ENCODE measurements at places on chromosomes 11 and 22.

DNA sequence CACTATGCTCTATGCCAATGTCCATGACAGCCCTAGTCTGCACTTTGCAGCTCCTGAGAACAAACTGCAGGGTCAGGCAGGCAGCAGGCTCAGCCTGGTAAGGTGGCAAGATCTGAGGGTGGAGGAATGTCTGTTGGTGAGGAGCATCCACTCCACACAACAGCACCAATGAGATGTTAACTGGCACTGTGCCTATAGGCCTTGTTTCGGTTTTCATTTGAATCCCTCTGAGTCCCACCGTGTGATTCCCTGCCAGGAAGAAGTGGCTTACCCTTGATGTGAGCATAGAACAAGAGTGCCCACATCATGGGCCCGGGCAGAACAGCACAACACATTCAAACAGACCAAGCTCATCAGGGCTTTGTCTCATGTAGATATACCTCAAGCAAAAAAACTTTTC is 44.1 kb upstream of the CHRM4 start:
- no peak for DNase-seq

DNA sequence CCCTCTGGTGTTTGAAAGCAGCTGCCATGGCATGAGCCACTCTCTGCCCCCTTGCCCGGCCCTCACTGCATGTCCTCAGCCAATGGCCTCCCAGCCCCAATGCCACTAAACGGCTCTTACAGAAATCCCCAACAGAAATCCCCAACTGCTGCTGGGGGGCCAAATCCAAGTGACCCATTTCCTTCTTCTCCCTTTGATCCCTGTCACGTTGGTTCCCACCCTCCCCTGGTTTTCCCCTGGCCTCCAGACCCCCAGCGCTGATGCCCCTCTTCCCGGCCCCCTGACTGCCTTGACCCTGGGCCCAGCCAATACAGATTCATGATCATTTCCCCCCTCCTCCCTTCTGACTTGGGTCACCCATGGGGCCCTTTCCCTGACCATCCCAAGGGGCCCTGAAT is 30.9 kb downstream of the IGLL1 start:
- no peak for DNase-seq

DNA sequence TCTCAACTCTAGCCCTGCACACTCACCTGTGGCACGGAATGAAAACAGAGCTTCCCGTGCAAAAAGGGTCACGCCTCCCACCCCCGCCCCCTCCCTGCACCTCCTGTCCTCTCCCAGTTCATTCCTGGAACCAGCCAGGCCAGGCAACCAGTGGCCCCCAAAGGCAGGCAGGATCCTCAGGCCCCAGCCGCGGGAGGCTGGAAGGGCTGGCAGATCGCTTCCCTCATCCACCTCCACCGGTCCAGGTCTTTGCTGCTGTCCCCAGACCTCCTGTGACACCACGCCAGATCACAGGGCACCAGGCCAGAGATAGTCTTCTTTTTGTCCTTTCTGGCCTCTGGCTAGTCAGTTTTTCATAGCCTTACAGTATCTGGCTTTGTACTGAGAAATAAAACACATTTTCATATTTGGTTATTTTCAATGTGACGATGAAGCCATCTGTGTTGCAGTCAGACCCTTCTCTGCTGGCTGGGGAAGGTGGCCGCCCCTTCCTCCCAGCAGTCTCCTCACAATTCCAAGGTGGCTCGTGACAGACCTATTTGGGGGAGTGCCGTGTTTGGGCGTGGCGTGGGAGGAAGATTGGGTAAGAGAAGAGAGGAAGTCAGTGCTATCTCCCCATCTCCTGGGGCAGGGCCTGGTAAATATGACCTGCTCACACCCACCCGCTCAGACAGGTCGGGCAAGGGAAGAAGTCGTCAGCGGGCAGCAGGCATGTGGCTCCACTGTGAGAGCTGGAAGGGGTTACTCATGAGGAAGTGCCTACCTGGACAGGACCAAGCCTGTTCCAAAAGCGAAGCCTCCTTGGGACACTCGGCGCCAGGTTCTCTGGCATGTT is 9.1 kb downstream of the SSH3 start:
- DNase-seq: no peak

GRCh38 chr11:77093987-77094840 is 8.4 kb upstream of the OMP start:
- DNase-seq: no peak

DNA sequence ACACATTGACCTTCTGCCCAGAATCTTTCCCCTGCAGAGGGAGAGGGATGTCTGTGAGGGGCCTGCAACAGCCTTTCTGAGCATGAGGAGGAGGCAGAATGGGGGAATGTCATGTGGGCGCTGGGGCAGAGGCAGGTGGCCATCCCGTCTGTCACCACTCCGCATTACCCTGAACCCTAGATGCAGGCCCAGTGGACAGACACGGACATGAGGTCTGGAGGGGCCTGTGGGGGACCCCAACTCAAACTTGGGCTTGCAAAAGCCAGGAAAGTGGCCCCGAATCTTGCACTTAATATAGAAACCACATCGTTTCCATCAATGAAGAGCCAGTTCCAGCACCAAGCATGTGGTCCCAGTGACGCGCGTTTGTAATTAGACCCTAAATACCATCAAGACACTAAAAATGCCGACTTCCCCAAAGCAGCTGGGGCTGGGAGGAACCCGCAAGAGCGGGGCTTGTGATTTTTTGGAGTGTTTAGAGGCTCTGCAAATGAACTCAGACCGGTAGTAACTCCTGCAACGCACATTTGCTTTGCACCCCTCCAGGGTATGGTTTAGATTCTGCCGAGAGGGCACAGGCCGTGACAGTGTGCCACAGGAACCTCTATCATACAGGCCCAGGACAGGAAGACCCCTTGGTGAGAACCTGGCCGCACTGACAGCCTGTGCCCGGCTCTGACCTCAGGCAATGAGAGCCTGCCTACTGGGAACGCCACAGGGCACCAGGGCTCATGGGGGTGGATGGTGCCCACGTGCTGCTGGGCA is 109.3 kb downstream of the CTTN start:
- no peak for DNase-seq

GRCh38 chr11:28092786-28093185 is 15.2 kb downstream of the KIF18A start:
- DNase-seq: no peak

- DNase-seq: no peak
These were observed 332.0 kb upstream of the CCDC179 start for GRCh38 chr11:23192256-23192655.

DNA sequence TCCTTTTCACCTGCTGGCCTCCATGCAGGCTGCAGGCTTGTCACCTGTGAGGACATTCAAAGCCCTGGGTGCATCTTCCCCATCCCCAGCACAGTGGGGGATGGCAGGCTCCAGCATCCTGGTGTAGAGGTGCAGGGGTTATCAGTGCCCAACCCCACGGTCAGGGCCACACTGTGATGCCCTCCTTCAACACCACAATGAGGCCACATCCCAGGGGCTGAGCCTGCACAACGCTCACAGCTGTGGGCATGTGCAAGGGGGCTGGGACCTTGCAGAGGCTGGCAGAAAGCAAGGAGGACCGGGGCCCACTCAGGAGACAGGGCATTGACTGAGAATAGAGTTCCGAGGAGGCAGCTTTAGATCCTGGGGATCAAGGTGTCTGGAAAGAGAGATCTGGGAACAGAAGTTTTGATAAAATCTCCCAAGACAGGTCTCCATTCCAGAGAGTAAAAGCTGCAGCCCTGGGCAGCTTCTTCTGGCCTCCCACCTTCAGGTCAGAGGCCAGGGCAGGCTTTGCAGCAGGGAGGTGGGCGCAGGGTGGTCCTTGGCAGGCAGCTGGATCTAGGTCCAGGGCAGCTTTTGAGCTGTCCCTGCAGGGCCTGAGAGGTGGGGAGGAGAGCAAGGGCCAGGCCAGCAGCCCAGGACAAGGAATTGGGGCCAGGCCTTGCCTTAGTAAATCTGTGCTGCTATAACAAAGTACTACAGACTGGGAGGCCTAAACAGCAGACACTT is 250.8 kb upstream of the B3GAT1 start:
- no peak for DNase-seq

DNA sequence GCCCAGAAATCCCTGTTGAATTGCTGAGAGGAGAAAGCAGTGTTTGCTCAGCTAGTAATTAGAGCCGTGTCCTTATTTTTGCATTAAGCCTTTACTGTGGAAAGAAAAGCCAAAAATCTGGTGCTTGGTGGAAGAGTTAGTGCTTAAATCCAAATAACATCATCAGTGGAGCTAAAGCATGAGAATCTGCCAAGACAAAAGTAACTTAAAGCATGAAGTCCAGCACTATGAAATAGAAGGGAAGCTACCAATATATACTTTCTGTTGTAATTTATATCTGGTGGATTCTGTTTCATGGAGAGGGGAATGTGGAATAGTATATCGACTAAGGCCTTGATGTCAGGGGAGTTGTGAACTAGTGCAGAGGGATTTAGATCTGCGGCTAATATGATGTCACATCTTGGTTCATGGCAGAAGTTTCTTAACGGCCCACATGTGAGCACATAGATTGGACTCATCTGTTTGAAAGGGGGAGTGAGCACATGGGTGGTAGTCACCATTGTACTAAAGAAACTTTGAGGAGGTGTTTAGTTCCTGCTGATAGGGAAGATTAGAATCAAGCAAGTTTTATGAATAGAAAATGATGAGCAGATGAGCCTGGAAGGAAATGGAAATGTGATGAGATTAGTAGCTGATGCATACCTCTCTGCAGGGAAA is 224.4 kb upstream of the MTNR1B start:
- DNase-seq: no peak

DNA sequence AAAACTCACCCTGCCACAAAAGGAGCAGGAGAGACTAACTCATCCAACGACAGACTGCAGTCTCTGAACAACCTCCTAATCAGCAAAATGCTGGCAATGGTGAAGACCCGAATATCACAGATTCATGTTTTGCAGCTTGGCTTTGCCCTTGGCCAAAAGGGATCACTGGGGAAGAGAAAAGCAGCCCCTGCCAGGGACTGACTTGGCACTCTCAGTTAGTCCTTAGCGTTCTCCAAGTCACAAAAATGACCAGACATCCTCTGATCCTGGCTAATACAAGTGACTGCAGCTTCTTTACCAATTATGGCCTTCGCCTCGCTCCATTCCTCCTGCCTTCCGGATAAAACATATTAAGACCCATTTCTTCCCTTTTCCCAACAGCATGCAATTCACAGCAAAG is 22.4 kb upstream of the CHST1 start:
- no peak for DNase-seq

DNA sequence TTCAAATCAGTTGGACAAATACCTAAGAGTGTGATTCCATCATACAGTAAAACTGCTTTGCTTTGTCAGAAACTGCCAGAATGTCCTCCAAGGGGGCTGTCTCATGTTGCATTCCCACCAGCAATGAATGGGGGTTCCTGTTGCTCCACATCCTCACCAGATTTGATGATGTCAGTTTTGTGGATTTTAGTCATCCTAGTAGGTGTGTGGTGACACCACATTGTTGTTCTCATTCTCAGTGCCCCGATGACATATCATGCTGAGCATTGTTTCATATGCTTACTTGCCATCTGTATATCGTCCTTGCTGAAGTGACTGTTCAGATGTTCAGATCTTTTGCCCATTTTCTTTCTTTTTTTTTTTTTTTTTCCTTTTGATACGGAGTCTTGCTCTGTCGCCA is 37.0 kb downstream of the CDPF1 start:
- no peak for DNase-seq

- no peak for DNase-seq
These were observed 50.3 kb downstream of the CHRDL2 start for GRCh38 chr11:74680703-74681531.

DNA sequence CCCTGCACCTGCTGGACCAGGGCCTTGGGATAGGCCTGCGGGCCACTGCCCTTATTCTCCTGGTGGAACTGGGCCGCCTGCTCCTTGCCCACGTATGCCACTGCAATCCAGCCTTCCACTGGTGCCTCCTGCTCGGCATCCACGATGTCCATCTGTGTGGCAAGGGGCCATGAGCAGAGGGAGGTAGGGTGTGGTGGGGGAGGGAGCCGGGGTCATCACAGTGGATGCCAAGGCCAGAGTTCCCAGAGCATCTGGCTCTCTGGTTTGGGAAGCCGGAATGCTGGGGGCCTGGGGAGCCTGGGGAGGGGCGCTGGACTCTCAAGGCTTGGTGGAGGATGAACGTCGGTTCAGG is 627 bp downstream of the RNF215 start:
- DNase-seq: no peak

DNA sequence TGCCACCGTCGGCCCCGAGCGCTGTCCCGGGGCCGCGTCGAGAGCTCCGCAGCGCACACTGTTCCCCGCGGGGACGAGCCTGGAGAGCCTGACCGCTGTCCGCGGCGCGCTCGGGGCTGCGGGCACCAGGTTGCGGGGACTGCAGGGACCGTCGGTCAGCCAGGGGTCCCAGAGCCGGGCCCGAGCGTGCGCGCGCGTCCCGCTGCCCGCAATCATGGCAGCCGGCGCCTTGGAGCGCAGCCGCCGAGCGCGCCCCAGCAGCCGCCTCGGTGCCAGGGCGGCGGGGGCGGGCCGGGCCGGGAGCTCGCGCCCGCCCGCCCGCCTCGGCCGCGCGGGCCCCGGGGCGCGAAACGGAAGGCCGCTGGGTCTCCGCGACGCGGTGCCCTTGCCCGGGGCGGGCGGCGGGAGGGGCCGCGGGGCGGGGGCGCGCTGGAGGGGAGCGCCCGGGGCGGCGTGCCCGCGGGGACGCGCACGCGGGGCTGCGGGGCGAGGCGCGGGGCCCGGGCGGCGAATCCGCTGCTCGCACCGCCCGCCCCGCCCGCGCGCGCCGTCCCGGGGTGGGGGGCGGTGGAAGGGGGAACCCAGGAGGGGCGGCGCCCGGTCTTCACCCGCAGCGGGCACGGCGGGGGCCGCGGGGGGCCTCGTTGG is 79.4 kb upstream of the PPARA start:
- no peak for DNase-seq

GRCh38 chr11:101475699-101476098 is 108.1 kb downstream of the TRPC6 start:
- DNase-seq: no peak
